ENCODE measurements at places on chromosomes 16 and 17.

GRCh38 chr16:88799569-88800276 is 3.9 kb upstream of the CDT1 start:
- DNase-seq, result no peak

- no peak for DNase-seq
Measured at GRCh38 chr17:73620414-73620813, 23.8 kb downstream of the SDK2 start.

GRCh38 chr16:88566158-88566557 is 4.0 kb upstream of the ZC3H18 start:
- DNase-seq, result peak; percentile 78

- no peak for DNase-seq
Measured at GRCh38 chr17:35731917-35732805, 722 bp downstream of the RASL10B start.

GRCh38 chr17:76326306-76326705 is 18.2 kb upstream of the QRICH2 start:
- no peak for DNase-seq

DNA sequence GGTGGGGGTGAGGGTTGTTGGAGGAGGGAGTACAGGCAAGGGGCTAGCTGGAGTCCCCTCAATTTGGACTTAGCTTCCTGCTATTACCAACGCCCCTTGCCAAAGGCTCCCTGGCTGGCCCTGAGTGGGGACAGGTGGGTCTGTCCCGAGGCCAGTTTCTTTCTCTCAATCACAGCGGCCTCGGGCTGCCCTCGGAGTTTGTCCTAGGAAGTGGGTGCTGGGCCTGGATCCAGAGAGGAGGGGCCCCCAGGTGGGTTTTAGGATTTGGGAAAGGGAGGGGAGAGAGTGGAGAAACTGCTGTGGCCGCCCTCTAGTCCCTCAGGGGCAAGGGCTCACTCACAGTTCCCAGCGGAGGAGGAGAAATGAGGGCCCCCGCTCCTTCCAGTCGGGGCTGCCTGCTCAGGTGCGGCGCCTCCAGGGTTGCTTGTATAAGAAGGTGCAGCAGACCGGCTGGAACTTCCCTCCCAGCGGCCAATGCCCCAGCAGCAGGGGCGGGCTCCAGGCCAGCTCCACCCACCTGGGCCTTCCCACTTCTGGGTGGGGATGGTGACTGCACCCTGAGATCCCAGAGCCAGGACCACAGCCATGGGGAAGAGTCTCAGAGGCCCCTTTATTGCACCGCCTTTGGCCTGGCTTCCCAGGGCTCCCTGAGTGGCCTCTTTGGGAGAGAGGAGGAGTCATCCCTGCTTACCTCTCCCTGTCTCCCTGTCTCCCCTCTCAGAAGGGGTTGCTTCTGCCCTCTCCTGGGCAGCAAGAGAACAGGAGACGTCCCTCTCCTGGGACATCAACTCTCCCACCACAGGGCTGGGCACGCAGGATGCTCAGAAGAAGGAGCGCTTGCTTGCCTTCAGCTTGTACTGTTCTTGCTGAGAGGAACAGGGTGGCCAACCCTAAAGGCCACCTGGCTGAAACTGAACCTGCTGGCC is 112.0 kb upstream of the SMURF2 start:
- DNase-seq, result no peak

DNA sequence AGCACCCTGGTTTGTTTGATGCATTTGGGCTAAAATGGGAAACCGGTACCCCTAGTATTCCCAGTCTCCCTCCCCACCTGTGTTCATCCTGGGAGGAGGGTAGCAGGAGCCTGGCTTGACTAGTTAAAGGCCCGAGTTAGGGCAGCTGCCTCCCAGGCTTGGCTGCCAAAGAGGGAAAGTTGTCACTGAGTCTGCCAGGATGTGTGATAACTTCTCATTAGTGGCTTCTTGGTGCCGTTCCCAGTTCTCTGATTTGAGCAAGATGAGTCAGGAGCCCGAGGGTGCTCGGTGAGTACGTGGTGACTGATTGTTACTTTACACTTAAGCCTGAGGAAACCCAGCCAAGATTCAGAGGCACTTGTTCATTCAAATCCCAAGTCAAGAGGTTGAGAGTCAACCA is 2.5 kb downstream of the KRT32 start:
- DNase-seq, result no peak

- no peak for DNase-seq
Measured at GRCh38 chr17:34692920-34693319, 113.5 kb downstream of the TMEM132E start.

DNA sequence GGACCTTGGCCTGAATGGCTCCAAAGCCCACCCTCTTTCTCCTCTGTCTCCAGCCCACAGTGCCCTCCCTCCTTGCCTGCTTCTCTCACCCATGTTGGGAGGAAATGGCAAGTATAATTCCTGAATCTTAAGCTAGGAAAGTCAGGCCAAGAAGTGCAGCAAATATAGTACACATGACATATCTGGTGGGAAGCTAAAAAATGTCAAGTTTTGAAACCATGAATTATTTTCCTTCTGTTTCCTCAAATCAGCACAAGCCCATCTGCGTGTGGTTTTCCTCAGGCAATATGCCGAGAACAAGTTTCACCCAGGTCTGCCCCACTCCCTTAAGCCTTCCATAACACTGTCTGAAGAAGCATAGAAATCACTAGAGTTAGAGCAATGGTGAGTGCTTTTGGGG is 502.8 kb upstream of the CDH11 start:
- no peak for DNase-seq

DNA sequence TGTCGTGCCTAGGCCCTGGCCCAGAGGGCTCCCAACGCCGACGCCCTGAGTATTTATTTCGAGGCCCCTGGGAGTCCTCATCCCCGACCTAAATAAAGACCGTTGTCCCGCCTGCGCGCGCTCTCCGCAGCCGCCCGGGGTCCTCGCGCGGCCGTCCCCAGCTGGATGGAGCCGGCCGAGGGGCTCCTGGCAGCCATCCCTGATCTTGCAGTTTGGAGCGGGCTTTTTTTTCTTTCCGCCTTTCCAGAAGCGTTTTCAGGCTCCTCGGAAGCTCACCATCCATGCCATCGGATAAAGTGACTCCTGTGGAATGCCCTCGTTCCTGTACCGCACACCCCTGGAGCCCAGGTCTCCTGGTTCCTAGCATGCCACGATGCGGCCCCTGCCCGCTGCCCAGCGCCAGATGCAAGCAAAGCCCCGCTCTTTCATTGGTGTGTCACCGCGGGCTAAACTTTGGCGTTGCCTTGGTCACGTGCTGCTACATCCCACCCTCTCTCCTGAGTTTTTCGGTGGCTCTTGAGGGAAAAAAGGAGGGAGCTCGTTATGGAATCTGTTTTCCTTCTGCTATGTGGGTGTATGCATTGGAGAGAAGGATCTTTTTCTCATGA is 716 bp downstream of the TMEM94 start:
- DNase-seq, result peak; percentile 9

GRCh38 chr16:28845761-28846079 is 428 bp downstream of the TUFM start:
- DNase-seq, result peak; percentile 35

DNA sequence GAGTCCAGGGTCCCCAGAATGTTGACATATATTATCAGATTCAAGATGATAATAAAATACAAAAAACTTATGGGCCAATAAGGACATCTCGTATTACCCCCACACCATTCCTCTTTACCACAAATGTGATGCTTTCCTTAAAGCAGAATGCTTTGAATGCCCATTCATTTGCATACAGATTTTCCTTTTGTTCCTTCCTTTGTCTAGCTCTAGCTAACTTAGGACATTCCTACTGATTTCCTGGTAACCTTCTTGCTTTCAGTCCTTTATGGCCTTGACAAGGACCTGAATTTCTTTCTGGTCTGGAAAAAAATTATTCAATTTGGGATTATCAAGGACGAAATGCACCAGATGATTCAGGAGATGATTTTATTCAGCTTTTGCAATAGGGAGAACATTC is 304.0 kb downstream of the TMEM114 start:
- DNase-seq, result no peak

DNA sequence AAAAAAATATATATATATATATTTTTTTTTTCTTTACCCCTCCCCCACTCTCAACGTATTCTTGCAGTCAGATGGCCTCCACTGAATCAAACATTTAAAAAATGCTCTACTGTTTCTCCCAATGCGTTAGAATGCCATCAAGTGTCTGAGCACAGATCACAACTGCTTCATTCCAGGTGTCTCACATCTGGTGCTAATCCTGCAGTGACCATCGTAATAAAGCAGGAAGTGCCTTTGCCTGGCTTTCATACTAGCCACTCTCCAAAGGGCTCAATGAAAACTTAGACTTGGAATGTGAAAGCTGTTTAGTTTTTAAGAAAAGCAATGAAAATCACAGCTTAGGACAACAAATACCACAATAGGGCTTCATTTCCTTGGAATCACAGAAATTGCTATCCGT is 37.2 kb downstream of the SKAP1 start:
- no peak for DNase-seq

- no peak for DNase-seq
Measured at GRCh38 chr17:43774304-43775250, 4.2 kb downstream of the DUSP3 start.

DNA sequence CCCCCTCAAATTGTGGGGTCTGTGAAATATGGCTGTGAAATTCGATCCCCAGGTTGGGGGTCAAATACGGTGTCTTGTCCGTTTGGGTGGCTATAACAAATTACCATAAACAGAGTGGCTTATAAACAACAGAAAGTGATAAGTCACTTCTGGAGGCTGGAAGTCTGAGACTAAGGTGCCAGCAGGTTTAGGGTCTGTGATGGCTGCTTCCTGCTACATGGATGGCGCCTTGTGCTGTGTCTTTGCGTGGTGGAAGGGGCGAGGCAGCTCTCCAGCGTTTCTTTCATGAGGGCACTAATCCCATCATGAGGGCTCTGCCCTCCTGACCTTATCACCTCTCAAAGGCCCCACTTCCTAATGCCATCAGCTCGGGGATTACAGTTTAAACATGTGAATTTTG is 120.0 kb downstream of the IRF8 start:
- DNase-seq, result no peak

GRCh38 chr17:80927791-80928216 is 63.8 kb upstream of the CHMP6 start:
- no peak for DNase-seq

GRCh38 chr16:30091474-30092372 is at the start of gene TBX6:
Gene TBX6, minus strand, starts transcription at chr16:30091924. Its CDS starts 731 bp downstream, at chr16:30091193.
- peak; percentile 93 for DNase-seq

DNA sequence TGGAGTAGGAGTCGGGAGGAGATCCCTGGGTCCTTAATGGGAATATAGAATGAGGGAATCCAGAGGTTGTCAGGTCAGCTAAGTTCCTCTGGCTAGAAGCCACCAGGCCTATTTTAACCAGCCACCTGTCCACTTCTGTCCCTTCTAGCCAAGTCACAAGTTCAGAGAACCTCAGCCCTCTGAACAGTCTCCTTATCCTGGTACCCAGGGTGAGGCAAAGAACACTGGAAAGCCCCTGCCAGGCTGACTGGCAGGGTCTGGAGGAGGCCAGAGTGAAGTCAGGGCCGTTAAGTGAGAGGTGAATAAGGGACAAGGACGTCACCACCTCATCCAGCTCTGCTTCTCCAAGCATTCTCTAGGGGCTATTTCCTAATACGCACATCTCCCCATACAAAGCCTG is 2.7 kb downstream of the CTDNEP1 start:
- DNase-seq, result no peak

DNA sequence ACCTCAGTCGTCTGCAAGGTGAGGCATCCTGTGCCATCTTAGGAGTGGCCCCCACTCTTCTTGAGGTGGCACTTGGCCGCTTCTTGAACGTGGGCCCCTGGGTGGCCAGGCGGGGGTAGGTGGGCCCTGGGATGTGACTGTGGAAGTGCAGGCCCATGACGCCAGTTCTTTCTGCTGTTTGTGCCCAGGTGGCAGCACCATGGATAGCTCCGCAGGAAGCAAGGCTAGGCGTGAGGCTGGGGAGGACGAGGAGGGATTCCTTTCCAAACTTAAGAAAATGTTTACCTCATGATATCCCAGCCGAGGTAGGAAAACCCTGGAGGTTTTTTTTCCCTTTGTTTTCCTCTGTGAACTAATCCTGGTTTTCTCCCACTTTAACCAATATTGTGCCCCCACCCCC is 19.8 kb downstream of the NMRAL1 start:
- DNase-seq, result no peak

DNA sequence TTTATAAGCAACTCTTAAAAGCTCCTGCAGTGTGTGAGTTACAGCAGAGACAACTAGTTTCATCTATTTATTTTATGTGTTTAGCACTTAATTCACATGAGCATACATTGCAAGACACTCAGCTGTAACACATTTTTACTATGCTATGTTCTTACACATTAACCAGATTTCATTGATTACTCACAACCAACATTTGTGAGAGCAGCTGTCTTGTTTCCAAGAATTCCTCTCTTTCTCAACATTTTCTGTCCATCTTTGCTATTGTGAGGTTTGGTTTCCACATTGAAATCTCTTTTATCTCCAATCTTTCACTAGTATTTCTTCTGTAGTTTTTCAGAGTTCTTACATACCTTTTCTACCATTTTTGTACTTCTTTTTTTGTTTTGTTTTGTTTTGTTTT is 51.2 kb downstream of the COPRS start:
- no peak for DNase-seq

GRCh38 chr17:74737299-74738050 is 419 bp downstream of the RAB37 start:
- DNase-seq, result peak; percentile 52

DNA sequence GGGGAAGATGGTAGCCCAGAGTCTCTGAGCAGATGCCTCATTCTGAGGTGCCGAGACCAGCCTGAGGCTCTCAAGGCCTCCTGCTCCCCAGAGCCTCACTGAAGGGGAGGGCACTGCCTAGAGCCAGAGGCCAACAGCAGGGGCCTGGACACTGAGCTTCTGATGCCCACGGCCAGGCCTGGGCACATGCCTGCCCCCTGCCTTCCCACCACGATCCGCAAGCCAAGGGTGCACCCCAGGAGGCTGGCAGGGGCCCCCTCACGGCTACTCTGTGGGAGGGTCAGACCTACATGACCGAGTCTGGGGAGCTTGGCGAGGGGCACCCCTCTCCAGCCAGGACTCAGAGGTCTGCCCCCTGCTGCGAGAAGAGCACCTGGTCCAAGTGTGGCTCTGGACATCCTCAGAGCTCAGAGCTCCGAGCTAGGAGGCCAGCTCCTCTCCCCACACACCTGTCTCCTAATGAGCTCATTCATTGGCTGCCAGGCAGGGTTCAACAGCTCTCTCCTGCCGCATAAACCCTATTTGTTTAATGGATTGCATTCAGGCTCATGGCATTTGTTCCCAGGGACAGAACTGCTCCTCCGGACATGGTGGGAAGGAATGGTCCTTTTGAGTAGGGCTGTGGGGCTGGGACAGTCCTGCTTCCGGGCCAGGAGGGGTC is 13.9 kb downstream of the OTOP3 start:
- DNase-seq, result no peak

DNA sequence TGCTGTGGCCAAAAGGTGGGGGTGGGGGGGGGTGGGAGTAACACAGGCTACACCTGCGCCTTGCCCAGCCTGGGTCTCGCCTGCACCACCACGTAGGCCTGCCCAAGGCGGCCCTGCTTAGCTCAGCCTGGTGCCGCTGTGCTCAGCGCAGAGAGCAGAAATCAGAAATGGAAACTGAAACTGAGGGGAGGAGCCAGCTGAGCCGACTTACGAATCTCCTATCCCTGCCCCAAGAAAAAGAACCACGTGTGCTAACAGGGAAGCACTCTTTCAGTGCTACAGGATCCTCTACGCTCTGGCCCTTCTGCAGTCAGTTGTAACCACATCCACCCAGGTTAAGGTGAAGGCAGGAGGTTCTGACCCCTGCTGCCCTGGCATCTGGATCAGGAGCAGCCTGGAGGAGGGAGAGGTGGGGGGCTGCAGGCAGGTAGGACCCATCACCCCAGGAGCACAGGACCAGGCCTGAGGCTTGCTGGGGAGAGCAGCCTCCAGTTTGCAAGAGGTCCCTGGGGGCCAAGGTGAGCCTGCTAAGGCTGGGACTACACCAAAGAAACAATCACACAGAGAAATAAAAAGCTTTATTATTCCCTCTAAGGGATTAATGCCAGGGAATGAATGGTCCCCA is at the start of gene DHX58:
TSS of gene DHX58 (minus strand) at position 163 of the 625 bp plus-strand sequence. CDS start 822 bp downstream, outside the sequence.
- DNase-seq, result peak; percentile 80

Measured in activated naive CD4-positive, alpha-beta T cell treated with Interleukin-2 at 50 U/mL for 16 hours (primary cell).